ENCODE measurements at places on chromosomes 3 and 15.

GRCh38 chr3:129976286-129976685, 1.8 kb downstream of the TRH start:
- no peak for DNase-seq

GRCh38 chr15:77497942-77498361, 77.3 kb downstream of the HMG20A start:
- no peak for DNase-seq

DNA sequence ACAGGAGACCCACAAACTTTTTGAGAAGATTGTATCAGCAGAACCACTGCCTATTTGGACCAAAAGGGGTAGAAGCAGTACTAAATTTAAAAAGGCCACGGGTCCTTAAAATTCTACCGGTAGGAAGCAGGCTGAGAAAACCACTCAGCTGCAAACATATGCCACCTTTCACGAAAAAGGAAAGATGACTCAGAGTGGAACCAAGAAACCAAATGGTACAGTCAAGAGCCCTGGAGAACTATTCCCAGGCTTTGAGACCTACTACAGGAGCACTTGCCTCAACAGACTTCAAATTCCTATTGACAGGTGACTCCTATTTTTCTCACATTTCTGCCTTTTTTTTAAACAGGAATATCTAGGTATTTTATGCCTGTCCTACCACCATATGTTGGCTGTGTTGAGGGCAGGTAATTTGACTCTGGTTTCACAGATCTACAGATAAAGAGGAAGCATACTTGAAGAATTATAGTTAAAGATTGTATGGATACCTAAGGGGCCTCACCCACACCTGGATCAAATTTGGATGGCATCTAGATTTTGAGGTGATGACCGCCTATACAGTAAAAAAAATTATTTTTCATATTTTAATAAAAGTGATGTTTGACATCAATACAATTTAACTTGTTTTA, 10.1 kb downstream of the GOLIM4 start:
- no peak for DNase-seq

- DNase-seq: no peak
Measured at GRCh38 chr3:96354742-96355141, 459.7 kb upstream of the EPHA6 start.

- peak; percentile 7 for DNase-seq
Measured at GRCh38 chr3:172355836-172356235, 92.4 kb downstream of the GHSR start.
